ENCODE measurements at places on chromosomes 4 and X.

GRCh38 chr4:99645638-99646037 lies 12.0 kb downstream of the C4orf54 start:
- DNase-seq, result no peak

- no peak for DNase-seq
Measured at GRCh38 chr4:10530137-10530786, 73.0 kb upstream of the ZNF518B start.

- no peak for DNase-seq
Measured at GRCh38 chrX:9700555-9700954, 65.1 kb downstream of the GPR143 start.

- DNase-seq, result no peak
Measured at GRCh38 chr4:151804821-151805220, 44.0 kb upstream of the GATB start.

- no peak for DNase-seq
Measured at GRCh38 chrX:641671-642435, 11.3 kb downstream of the SHOX start.

DNA sequence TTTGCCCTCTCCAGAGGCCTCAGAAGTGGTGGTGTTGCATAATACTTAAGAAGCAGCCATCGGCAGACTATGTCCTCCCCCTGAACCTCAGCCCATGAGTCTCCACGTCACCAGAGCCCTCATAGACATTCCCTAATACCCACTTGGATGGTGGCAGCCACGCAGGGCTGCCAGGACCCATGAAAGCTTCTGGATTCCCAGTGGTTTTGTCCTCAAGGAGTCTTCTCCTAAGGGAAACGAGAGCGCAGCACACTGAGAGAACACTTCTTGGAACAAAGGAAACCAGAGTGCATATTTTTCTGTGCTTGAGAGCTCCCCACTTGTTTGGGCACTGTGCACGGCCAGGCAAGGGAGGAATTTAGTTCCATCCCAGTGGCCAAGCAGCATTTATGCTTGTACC lies 204.1 kb upstream of the DMD start:
- DNase-seq, result no peak

DNA sequence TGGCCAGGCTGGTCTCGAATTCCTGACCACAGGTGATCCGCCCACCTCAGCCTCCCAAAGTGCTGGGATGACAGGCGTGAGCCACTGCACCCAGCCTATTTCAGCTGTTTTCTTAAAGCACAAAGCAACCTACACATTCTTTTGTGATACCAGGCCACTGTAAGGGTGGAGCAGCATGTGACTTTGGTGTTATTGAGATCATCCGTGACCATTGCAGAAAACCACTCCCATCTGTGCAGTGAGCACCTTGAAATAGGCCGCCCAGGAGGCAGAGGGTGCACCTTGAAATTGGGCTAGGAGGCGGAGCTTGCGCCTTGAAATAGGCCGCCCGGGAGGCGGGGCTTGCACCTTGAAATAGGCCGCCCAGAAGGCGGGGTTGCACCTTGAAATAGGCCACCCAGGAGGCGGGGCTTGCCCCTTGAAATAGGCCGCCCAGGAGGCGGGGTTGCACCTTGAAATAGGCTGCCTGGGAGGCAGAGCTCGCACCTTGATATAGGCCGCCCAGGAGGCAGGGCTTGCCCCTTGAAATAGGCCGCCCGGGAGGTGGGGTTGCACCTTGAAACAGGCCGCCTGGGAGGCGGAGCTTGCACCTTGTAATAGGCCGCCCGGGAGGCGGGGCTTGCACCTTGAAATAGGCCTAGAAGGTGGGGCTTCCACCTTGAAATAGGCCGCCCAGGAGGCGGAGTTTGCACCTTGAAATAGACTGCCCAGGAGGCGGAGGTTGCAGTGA lies 9.0 kb upstream of the SLC25A6 start:
- peak; percentile 21 for DNase-seq

GRCh38 chrX:74449322-74449936 lies 28.1 kb downstream of the SLC16A2 start:
- no peak for DNase-seq

DNA sequence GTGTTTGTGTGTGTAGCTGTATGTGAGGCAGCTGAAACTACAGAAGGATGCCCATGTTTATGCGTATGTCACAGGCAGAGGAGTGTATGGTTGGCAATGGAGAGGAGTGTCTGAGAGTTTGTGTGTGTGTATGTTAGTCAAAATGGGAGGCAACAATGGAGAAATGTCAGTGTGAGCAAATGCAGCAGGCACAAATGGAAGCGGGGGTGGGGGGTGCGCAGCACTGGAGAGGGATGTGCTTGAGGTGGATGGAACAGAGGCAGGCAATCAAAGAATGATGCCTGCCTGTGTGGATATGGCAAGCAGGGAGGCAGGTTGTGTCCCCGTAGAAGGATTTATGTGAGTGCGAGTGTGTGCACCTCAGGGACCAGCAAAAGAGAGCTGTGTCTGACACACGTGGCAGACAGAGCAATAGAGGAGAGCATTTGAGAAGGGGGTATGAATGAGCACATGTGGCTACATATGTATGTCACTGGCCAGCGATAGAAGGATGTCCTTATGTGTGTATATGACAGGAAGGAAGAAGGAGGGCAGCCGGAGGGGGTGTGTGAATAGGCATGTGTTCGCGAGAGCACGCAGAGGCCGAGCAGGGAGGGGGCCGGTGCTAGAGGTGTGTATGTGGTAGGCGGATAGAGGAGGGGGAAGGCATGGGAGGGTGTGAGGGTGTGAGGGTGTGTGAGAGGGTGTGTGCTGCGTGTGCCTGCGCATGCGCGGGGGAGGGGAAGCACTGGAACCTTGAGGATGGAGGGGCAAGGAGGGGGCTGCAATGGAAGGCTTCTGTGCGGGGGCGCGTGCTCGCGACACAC lies 1.1 kb downstream of the PJA1 start:
- peak; percentile 37 for DNase-seq

DNA sequence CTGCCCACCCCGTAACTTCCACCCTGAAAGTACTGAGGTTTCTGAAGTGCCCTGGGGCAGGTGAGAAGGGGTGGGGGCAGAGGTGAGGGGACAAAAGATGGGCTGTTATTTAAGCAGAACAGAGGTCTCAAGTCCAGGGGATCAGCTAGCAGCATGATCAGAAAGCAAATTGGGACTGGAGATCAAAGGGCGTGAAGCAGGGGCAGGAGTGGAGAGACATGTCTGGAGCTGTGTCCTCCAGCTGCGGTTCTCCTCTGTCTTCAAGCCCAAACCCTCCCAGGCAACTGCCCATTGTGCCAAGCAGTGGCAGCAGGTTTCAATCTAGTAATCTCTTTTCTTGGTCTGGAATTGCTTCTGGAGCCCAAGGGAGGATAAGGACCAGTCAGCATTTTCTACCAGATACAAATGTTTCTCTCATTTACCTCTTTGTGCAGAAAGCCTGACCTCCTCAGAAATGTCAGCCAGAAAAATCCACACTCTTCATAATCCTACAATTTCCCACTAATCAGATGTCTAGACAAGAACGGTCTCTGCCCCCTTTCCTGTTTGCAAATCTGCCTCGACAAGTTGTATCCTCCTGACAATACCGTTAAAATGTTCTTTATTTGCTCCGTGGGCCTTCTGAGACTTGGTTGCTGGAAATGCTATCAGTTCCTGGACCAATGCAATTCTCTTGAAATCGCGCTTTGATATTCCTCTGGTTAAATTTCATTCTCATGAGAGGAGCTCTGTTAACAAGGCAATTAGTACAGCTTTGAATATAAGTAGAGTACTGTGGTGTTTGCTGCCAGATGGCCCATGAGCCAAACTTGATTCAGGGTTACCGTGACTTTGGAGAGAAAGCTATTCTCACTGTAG lies 23.2 kb upstream of the RASL11B start:
- peak; percentile 55 for DNase-seq

GRCh38 chr4:3765271-3766035 lies 732 bp upstream of the ADRA2C start:
- DNase-seq, result peak; percentile 22

DNA sequence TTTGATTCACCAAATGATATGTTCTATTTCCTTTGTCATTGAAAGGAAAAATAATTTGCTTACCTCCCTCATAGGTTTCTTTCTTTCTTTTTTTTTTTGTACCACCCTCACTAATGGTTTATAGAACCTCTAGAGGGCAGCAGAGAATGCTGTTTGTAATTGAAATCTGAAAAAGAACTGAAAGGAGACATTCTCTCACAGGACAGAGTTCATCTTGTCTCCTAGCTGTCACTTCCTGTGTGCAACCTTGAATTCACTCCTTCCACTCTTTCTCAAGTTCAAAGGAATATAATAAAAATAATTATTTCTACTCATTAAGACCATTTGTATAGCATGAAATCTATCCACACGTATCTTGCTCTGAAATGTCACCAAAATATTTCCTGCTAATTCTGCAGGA lies 51.0 kb downstream of the GUCY1B1 start:
- no peak for DNase-seq

DNA sequence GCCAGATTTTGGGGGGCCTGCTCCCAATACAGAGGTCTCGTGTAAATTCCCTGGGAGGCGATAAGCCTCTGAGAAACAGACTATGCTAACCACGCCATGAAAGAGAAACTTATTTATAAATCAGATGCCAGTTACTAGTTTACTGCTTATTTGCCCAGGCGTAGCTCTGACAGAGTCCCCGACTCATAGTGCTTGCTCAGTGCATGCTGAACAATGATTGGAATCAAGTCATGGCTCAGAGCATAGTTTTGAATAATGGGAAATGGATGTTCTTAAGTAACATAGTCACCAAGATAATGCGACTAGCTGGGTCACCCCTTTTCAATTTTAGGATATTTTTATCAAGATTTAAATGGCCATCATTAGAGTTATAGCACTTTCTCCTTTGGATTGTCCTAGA lies 39.9 kb downstream of the HTT start:
- no peak for DNase-seq

GRCh38 chr4:140149846-140150635 lies 3.9 kb downstream of the MAML3 start:
- DNase-seq, result peak; percentile 78

- no peak for DNase-seq
Measured at GRCh38 chr4:6959261-6959660, 49.6 kb downstream of the TBC1D14 start.

- DNase-seq, result no peak
Measured at GRCh38 chrX:24229976-24230375, 80.4 kb downstream of the ZFX start.

- no peak for DNase-seq
Measured at GRCh38 chrX:46704767-46705386, 54.0 kb downstream of the SLC9A7 start.
